ENCODE measurements at places on chromosomes 12 and 14.

GRCh38 chr14:103427485-103428443 lies 42.5 kb downstream of the MARK3 start:
- no peak for DNase-seq

- peak; percentile 9 for DNase-seq
Observed at GRCh38 chr14:64444984-64445845, 20.1 kb upstream of the AKAP5 start.

GRCh38 chr12:103515341-103515740 lies 19.6 kb upstream of the C12orf42 start:
- no peak for DNase-seq

GRCh38 chr12:92608151-92609091 lies 94.4 kb upstream of the PLEKHG7 start:
- DNase-seq = no peak

DNA sequence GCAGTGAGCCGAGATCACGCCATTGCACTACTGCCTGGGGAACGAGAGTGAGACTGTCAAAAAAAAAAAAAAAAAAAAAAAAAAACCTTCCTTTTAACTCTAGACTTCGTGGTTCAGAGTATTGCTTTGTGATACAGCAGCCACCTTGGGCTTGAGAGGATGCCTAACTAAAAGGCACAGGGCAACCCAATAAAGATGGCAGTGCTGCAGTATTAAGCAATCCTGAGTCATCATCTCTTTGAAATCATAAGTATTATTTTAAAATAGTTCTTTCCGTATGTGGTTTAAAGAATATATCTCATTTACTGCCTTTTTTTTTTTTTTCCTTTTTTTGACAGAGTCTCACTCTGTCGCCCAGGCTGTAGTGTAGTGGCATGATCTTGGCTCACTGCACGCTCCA lies 116.1 kb downstream of the PLEKHA5 start:
- DNase-seq = no peak

DNA sequence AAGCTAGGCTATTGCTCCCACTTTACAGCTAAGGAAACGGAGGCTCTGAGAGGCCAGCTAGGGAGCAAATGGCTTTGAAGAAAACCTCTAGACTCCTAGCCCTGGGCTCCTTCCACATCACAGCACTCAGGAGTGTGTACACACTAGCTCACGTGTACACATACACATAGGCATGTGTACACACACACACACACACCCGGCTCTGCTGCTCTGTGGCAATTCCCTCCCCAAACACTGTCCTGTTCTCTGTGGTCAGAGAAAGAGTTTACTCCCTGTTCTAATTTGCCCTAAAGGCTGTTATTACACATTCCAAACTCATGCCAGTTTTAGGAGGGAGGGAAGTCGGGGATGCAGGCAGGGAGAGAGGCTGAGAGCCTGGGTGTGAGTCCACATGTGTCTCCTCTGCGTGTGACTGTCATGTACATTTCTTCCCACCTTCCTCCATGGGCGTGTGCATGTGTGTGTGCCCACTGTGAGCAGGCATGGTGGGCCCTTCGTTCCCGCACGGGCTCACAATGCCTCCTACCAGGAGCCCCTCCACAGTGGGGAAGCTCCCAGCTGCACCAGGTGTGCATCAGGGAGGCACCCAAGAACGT lies 14.2 kb downstream of the TRPV4 start:
- no peak for DNase-seq
